Retinal pigment epithelial cell (primary cell): ENCODE measurements at places on chromosomes 16 and 17.

DNA sequence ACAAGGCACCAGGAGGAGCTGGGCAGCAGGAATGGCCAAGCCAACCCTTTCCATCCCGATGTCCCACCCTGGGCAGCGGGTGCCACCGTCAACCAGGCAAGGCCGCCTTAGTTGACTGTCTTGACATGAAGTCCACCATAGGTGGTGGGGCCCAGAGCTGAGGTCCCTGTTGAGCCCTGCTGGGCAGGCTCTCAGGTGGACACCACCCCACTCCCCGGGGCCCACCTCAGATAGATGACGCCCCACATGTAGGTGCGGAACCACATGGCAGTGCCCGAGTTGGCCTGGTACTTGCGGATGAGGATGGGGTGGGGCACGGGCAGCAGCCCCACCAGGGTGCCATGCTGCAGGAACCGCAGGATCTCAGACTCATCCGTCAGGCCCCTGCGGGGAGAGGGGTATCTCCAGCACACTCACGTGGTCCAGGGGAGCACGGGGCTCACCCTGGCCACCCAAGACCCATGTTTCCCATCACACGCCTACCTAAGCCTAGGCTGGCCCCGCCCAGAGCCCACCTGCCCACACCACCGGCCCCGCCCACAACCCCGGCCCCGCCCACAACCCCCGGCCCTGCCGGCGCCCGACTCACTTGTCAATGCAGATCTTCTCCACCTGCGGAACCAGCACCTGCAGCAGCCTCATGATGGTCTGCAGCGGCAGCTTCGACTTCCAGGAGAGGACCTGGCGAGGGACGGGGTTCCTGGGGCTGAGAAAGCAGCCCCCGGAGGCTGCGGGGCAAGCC is 16.2 kb downstream of the OTOP3 start:
- no peak for DNase-seq

DNA sequence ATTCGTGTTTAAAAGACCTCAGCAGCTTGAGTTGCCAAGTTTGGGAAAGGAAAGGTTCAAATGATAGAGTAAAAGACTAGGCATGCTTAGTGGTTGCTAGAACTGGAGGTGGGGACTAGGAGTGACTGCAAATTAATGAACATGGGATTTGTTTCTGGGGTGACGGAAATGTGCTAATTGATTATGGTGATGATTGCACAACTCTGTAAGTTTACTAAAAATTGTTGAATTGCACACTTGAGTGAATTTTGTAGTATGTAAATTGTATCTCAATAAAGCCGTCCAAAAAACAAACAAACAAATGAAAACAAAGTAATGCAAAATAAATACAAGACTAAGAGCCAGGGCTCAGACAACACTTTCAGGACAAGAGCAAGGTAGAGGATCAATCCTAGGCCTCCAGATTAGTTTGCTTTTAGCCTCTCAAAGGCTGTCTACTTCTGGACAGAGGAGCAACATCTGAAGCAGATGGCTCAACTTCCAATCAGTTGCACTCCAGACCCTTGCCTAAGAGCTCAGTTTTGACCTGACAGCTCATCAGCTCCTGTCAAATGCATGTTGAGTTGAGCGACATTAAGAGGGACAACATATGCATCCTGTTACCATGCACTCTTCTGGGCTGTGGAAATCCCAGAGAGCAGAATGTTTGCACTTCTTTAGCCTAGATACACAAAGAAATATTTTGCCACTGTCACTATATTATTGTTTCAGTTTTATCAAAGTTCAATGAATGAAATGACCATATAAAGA is 111.2 kb upstream of the ASIC2 start:
- DNase-seq = no peak

DNA sequence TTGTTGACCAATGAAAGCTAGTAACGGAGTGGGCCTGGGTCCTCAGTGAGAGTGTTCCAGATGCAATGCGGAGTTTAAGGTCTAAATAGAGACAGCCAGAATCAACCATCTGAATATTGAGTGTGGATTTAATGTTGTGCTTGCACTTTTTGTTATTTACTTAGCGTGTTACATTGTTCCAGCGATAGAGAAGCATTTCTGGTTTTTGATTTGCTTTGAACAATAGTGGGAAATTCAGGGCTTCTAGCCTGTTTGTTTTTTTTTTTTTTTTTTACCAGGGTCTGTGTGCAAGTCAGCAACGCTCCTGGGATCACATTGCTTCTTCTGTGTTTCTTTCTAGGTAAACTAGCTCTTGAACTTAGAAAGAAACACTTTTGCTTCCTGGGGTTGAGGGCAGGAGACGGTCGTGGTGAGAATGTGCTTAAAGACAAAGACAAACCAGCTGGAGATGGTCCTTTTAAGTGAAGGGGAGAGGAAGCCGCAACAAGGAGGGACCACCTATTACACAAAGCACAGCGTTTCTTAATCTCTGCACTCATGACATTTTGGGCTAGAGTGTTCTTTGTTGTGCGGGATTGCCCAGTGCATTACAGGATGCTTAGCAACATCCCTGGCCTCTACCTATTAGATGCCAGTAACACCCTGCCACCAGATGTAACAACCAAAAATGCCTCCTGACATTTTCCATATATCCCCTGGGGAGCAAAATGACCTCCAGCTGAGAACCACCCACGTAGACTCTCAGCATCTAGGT is 119.2 kb downstream of the MAP2K6 start:
- DNase-seq = no peak

- DNase-seq = no peak
Observed at GRCh38 chr17:39141294-39141693, 10.1 kb downstream of the PLXDC1 start.

GRCh38 chr16:67345401-67345800 is 18.8 kb downstream of the LRRC36 start:
- no peak for DNase-seq

- DNase-seq = no peak
Observed at GRCh38 chr17:69267219-69267618, 38.6 kb upstream of the ABCA10 start.

- no peak for DNase-seq
Observed at GRCh38 chr17:27473748-27474609, 17.7 kb downstream of the KSR1 start.

DNA sequence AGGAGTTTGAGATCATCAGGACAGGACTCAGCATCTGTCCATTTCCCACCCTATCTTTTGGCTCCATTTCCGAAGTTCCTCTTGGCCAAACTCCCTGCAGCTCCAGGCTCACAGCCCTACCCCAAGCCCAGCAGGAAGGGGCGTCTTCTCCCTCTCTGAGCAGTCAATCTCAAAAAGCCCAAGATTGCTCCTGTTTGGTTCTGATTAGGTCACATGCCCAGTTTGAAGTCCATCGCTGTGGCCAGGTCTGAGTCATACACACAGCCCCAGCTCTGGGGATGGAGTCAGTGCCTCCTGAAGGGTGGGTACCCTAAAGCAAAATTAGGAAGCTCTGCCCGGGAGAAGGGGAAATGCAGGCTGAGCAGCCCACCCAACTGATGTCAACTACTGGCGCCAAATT is 23.9 kb downstream of the SNX20 start:
- no peak for DNase-seq

DNA sequence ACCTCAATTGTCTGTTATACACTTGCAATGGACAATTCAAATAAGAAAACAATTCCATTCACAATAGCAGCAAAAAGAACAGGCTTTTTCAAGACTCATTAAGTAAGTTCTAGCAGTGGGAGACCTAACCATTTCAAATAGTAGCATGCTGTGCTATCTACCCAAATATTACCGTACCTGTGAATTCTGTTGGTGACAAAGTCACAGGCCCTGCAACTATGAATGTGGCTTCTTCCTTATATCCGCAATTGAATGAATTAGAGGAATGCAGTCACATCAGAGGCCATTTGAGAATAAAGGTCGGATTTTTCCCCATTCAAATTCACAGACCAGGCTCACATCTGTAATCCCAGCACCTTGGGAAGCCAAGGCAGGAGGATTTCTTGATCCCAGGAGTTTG is 800 bp upstream of the NME4 start:
- DNase-seq = no peak

GRCh38 chr17:76671912-76672262 is 28.3 kb upstream of the ST6GALNAC1 start:
- no peak for DNase-seq

GRCh38 chr17:281365-281999 is 71.1 kb downstream of the RPH3AL start:
- no peak for DNase-seq

DNA sequence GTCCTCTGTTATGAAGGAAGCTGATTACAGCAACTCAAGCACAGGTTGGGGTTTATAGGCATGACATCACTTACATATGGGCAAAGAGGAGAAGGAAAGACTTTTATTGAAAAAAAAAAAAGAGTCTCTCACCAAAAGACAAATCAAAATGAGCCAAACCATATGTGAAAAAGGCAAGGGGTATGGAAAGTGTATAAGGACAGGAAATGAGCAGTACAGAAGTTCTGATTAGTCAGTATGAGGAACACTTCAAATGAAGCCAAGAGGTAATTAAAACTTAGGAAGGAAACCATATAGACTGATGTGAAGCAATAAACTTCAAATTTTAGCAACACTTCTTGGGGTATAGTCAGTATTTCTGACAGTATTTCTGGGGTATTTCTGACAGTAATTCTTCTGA is 1372.6 kb downstream of the CDH11 start:
- no peak for DNase-seq

DNA sequence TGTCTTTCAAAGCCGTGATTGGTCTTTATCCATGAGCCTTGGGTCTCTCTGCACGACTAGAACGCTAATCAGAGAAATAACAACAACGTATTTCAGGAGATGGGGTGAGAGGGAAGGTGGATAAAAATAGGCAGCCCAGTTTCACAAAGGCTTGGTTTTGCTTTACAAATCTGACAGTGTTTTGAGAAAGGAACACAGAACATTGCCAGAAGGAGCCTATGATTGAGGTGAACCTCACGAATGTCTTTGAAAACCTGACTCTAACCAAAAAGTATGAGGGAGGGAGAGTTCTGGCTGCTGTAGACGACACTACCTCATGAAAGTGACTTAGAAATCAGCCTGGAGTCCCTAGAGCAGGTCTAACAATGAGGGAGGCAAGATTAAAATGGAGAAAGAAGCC is 38.0 kb upstream of the NOL11 start:
- DNase-seq = no peak

DNA sequence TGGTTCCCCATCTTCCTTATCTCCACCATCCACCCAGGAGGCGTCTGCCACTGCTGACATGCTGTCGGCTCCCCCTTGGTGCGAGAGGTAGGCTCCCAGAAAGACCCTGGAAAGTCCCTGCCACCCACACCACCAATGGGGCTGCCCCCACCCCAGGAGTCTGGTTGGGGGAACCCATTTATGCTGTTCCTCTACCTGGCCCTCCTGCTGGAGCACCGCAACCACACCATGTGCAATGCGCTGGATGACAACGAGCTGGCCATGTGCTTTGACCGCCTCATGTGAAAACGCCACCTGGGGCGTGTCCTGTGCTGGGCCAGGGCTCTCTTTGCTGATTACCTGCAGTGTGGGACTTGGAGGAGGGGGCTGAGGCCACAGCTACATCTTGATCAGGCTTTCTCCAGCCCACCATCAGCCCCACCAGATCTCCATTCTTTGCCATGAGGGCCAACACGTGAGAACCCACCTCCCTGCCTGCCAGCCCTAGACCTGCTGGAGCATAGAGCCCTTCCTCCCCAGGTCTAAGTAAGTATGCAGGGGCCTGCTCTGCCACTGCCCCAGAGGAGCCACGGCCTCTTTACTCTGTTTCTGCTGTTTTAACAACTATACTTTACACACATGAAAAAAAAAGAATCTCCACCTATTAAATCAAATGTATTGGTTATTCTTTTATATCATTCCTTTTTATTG is 7.9 kb upstream of the ALDH3A1 start:
- DNase-seq = no peak

- no peak for DNase-seq
Observed at GRCh38 chr17:45225964-45226530, 4.4 kb downstream of the FMNL1 start.

- no peak for DNase-seq
Observed at GRCh38 chr17:48770954-48771353, 42.4 kb upstream of the HOXB13 start.

DNA sequence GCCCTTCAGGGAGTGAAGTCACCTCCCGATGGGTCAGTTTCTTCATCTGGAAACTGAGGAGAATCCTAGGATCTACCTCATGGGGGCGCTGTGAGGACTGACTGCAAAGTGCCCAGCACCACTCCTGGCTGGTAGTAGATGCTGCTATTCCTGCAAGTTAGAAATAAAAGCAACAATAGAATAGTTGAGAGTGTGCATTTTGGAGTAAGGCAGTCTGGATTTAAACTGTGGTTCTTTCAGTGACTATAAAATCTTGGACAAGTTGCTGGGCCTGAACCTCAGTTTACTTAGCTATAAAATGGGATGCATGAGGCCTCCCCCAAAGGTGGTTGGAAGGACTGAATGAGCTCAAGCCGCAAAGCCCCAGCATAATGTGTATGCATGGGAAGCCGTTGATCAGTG is 70.6 kb downstream of the CYB5B start:
- DNase-seq = no peak

DNA sequence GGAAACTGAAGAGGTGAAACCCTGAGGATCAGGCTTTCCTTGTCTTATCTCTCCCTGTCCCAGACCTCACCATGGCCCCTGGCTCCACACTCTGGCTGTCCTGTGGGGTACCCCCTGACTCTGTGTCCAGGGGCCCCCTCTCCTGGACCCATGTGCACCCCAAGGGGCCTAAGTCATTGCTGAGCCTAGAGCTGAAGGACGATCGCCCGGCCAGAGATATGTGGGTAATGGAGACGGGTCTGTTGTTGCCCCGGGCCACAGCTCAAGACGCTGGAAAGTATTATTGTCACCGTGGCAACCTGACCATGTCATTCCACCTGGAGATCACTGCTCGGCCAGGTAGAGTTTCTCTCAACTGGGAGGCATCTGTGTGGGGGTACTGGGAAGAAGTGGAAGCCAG is 1.4 kb downstream of the CD19 start:
- no peak for DNase-seq

DNA sequence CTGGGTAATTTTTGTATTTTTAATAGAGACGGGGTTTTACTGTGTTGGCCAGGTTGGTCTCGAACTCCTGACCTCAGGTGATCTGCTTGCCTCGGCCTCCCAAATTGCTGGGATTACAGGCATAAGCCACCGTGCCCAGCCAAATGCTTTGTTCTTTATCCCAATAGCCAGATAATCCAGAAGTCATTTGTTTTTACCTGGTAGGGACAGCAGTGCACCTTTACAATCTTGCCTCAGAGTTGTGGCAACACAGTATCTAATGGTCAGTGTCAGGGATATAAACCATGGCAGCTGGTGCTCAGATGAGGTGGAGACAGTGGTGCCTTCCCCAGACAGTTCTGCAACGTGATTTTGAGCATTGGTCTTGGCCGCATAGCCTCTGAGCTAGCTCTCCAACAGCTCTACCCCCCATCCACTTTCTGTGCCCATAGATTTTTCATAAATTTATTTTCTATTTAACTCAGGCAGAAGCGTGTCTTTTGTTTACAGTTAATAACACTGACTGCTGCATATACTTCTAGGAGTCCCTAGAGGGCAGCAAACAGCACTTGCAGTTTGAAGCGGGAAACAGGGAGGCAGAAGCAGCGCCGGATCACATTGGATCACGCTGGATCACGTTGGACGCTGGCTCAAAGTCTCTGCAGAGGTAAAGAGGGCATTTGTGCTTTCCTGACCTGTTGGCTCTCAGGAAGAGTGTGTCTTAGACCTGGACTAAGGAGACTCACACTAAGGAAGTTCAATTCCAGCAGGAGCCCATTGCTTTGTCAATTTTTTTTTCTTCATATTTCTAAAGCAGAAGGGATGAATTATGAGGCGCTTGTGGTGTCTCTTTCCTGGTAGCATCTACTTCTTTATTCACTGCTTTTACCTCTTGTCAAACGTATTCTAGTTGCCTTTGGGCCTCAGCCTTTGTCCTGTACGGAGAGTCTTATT is 5.1 kb upstream of the GGT6 start:
- peak; percentile 34 for DNase-seq

- DNase-seq = no peak
Observed at GRCh38 chr16:25052530-25052929, 37.4 kb upstream of the ARHGAP17 start.

GRCh38 chr17:62094175-62094574 is 29.1 kb upstream of the MED13 start:
- DNase-seq = no peak
